ENCODE measurements at places on chromosomes 13 and 19.

- DNase-seq = no peak
These were observed 352.9 kb downstream of the FOXO1 start for GRCh38 chr13:40313269-40314200.

DNA sequence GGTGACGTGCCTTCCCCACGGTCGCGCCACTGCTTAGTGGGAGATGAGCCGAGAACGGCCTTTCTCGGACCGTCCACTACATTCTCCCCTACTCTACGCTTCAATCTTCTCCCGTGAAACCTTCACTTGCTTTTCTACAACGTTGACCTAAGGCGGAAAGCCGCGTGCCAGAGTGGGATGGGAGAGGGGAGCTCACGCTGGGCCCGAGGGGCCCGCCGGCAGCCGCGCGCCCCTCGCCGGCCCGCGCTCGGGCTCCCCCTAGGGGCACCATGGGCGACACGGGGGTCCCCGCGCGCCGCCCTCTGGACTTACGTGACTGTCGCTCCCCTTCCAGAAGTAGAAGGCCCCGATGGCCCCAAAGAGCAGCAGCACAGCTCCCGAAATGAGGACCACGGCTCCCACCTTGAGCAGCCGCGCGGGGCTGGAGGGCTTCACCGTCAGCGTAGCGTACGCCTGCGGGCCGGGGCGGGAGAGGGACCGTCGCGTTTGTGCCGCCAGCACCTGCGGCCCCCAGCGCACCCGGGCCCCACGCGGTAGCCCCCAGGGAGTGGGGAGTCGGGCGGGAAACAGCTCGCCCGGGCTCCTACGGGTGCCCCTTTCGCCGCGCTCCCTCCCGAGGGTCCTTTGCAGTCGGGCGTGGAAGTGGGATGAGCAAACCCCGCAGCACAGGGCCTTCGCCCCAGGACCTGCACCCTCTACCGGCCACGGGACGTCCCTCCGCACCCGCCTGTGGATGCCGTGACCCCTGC, 727 bp downstream of the CNMD start:
- peak; percentile 4 for DNase-seq

DNA sequence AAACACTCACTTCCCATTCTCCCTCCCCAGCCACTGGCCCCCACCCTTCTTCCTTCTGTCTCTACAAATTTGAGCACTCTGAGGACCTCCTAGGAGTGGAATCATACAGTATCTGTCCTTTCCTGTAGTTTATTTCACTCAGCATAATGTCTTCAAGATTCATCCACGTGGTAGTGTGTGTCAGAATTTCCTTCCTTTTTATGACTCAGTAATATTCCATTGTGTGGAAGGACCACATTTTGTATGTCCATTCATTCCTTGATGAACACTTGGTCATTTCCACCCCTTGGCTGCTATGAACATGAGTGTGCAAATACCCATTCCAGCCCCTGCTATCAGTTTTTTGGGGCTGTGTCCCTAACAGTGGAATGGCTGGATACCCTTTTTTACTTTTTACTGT, 9.8 kb downstream of the KLF2 start:
- no peak for DNase-seq

DNA sequence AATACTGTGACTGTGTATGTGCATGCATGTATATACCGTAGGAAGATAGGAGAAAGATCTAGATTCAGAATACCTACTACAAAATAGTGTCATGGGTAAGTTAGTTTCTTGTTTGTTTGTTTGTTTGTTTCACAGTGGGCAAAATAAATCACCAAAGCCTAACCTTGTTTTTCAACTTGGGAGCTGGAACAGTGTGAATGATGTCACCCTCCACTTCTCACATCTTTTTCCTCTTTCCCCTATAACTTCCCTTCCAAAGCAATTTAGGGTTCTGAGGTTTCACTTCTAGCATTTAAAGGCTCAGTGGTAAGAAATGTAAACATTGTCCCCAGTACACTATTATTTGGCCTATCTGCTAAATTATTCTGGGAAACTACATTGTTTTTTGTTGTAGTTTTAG, 5.4 kb downstream of the KCTD4 start:
- no peak for DNase-seq

- DNase-seq = peak; percentile 79
These were observed 10.4 kb upstream of the TYK2 start for GRCh38 chr19:10390652-10391286.

DNA sequence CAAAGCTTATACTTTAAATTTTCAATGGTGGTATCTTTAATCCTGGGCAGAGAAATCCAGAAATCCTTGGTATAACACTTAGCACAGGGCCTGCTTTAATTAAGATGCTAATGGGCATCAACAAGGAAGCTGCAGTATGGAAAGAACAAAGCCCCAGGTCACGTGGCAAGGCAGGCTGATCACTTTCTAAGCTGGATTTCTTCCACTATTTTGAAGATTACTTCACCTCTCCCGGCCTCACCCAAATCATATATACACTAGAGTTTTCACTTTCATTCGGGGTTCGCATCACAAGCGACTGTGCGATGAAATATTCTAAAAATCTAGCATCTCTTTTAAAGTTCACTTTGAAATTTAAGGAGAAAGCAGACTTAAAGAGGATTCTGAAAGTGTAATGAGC, 71.8 kb downstream of the STARD13 start:
- no peak for DNase-seq

- DNase-seq = no peak
These were observed 176.2 kb downstream of the RFC3 start for GRCh38 chr13:33994198-33994597.

GRCh38 chr13:91816263-91816807, 417.9 kb downstream of the GPC5 start:
- no peak for DNase-seq
